Forelimb muscle (tissue), 1 donor: ENCODE measurements at places on chromosomes 7 and 10. TPM values are rescaled to one million over a fixed set of nuclear protein-coding genes. Genes with fewer than 3 reads are reported as not detected.
A peak's percentile ranks its signal among the peaks of the same experiment; 100 is the strongest.

DNA sequence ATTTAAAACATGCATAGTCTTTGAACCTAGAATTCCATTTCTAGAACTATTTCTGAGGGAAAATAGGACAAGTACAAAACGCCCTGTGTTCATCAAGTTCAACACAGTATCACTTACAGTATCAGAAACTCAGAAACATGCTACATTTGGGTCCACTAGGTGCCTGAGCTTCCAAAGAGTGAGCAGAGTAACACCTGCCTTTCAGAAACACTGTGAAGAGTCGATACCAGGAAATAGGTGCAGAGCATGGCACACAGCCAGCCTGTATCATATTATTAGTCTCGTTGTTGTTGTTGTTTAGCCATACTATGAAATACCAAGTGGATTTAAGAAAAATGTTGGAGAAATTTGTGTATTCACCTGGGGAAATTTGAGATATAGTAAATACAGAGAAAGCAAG, 392.1 kb upstream of the MGMT start:
- DNase-seq = no peak

DNA sequence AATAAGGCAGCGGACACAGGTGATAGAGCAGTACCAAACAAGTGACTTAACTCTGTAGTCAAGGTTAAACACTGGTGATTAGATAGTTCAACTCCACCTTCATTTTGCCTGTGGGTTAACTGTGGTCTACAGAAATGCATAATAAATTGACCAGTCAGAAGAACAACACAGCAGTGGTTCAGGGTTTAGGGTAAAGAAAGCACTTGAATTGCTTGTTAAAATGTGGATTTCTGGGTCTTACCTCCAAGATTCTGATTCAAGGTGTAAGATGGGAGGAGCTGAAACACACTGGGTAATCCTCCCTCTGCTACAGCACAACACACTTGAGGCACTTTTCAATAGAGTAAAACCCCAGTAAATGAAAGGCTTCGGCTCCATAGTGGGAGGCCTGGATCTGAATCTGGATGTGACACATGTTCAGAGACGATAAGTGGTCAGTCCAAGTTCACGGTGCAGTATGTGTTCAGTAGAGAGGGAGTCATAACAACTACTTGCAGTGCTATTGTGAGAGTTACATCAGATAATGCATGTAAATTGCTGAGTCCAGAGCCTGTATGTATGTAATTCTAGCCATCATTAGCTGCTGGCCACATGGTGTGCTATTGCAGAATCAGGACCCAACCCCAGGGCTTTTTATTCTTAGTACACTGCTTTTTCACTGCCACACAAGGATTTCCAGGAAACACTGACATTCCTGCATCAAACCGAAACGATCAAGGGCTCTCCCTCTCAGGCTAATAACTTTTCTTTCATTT, 141.7 kb downstream of the SORCS1 start:
- no peak for DNase-seq

DNA sequence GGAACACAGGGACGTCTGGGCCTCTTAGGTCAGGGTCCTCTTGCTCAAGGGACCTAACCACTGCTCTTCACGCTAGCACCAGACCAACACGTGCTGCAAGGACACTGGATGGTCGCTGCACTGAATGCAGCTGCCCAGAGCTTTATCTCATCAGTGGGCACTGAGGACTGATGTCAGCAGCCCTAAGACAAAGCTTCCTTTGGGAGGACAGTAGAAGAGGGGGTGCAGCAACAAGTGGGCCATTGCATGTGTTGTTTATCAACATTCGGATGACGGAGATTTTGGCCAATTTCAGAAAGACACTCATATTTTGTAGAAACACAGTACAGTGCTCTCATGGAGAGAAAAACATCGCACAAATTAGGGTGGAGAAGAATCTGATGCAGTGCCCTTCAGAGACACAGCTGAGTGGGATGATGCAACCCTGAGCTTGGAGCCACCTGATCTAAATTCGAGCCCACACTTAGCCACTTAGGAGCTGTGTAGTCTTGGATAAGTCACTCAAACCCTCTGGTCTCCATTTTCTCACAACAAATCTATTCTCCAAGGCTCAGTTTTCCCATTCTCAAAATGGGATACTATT, 1.7 kb downstream of the OPALIN start:
- DNase-seq = no peak

Gene OPALIN
- polyA plus RNA-seq = not detected

DNA sequence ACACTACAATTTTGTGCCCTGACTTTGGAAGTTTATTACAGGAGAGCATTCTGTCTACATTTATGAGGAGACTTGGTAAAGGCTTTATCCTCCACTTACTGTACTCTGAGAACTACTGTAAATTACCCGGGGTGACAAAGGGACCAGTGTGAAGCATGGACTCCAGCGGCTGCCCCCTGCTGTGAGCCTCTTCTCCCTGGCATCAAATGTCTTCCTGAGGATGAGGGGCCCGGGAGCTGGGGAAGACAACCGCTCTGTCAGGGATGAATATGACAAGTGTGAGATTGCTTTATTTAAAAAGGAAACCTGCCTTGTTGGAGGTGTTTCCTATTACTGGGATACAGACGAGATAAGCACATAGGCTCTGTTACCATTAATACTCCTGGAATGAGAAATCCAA, 714.8 kb downstream of the CCSER2 start:
- no peak for DNase-seq

Gene CXCL12
- 206 TPM for polyA plus RNA-seq

DNA sequence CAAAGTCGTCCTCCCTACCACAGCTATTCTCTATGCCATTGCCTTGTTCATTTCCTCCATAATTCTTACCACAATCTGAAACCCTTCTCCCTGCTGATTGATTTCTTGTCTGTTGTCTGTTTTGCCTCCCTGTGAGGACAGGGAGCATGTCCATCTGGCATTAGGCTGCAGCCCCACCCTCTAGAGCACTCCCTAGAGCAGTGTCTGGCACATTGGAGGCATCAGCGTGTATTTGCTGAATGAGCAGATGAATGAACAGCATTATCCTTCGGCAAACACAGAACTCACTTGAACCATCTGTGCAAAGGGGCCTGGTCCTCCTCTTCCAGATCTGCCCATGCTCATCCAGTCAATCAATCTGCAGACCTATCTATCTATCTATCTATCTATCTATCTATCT, 5.1 kb upstream of the DMBT1 start:
- DNase-seq = no peak

Gene ZNF92
- 8.6 TPM for polyA plus RNA-seq

- DNase-seq = no peak
These were observed 34.8 kb upstream of the SDK1 start for GRCh38 chr7:3266240-3266639.

DNA sequence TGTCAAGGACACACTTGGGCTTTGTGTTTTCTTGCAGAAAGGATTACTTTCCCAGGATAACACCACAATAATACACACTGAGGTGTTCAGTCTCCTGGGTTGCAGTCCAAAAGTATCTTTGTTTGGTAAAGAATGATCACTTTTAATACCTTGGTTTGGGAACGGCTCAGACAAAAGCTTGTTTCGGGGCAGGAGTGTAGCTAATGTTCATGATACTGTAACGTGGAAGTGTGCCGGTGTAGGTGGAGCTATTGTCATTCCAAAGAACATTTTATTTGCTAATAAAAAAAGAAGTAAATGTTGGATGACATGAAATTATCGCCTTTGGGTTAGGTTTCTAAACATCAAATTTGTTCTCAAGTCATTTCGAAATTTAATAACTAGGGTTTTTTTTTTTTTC, 1.2 kb downstream of the EIF4H start:
- no peak for DNase-seq

DNA sequence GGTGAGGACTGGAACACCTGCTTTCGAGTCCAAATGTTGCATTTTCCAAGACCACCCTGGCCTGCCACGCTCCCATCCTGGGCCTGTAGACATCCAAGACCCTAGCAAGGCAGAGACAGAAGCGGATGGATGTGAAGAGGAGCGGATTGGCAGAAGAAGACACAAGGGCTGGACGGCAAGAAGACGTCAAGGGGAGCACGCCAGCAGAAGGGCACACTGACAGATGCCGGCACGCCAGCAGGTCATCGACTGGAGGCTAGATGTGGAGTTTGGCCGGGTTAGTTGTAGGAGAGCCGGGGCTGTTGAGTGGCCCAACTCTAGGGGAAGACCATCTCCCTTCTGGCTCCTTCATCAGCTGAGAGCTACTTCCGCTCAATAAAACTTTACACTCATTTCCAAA, 251.6 kb downstream of the ZWINT start:
- no peak for DNase-seq

GRCh38 chr7:105257338-105257737, 131.4 kb downstream of the SRPK2 start:
- DNase-seq = no peak

DNA sequence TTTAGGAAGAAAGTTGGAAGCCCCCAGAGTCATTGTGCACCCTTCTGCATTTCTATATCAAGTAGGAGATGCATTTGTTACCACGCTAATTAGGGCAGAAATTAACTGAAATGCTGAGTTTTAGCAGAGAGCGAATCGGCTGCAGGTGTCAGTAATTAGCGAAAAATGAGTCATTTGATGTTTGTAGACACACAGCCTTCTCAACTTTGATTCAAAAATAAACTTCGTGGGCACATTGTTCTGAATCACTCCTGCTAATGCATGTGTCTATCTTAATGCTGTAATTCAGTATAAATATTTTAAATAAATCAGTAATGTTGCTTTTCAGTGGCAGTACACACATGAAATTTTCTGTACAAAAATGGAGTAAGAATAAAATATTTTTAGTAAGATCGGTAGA, 109.5 kb upstream of the CARD11 start:
- no peak for DNase-seq

Gene CALML5
- polyA plus RNA-seq = not detected

GRCh38 chr10:83617692-83618545, 521.4 kb upstream of the GHITM start:
- DNase-seq = no peak

Gene HMX2
- not detected for polyA plus RNA-seq

GRCh38 chr10:48880016-48880705, 59.5 kb downstream of the LRRC18 start:
- DNase-seq = no peak

DNA sequence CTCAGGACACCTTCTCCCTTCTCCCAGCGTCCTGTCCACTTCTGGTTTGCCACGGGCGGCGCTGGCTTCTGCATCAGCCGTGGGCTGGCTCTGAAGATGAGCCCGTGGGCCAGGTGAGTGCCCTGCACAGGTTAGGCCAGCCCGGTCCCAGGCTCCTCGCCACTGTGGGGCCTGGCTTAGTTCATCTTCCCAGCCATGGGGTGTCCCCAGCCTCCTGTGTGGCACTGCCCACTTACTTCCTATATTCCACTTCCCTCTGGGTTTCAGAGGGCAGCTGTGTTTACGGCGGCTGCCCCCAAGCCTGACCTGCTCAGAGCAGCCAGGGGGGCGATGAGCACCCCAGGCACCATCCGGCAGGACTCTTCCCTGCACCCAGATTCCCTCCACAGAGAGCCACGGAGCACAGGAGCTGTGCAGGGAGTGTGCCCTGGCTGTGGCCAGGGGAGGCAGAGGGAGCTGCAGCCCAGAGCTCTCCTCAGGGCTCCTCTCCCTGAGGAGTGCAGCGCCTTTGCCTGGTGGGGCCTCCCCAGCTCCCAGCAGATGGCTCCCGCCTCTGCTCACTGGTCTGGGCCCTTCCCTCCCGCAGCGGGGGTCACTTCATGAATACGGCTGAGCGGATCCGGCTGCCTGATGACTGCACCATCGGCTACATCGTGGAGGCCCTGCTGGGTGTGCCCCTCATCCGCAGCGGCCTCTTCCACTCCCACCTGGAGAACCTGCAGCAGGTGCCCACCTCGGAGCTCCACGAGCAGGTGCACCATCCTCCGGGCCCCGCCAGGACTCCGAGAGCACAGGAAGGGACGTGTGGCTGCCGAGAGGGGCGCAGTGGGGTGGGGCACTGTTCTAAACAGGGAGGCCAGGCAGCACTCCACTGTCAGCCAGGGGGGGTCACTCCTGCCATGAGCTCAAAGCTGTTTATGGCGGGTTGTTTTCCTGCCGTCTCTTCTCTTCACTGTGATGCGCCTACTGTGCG, 6.4 kb downstream of the LFNG start:
- no peak for DNase-seq

GRCh38 chr7:93055543-93056107, 62.2 kb downstream of the SAMD9 start:
- DNase-seq = peak; percentile 19

DNA sequence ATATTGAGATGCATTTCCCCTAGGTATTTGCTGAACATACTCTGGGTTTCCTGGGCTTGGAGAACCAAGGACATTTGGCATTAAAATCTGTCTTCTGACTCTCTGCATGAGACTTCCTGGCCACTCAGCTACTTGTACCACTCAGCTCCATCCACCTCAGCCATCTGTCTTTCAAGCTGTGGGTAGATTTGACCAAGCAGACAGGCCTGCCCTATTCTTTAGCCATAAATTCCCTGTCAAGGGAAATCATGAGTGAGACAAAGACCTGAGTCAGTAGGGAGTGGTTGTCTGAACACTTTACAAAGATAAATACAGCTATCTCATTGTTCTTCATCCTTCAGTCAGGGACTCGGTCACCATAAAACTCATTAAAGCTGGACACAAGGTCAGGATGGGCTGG, 399.1 kb downstream of the GPAM start:
- DNase-seq = no peak

- no peak for DNase-seq
These were observed 1004.9 kb downstream of the KCNMA1 start for GRCh38 chr10:76632767-76633051.

DNA sequence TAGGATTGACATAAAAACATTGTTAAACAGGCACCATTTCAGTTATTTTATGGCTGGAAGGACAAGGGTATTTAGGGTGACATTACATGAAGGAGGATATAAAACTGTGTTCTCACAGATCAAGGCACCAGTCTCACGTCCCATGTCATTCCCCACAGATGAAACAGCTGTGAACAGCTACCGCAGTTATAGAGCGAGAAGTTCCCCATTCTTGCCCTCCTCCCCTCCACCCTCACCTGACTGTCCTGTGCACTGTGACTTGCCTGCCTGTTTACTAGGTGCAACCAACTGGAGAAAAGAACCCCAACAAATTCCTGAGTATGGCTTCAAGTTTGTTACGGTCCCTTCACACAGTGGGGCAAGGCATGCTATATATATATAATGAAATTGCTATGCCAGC, 141.6 kb downstream of the SND1 start:
- no peak for DNase-seq

DNA sequence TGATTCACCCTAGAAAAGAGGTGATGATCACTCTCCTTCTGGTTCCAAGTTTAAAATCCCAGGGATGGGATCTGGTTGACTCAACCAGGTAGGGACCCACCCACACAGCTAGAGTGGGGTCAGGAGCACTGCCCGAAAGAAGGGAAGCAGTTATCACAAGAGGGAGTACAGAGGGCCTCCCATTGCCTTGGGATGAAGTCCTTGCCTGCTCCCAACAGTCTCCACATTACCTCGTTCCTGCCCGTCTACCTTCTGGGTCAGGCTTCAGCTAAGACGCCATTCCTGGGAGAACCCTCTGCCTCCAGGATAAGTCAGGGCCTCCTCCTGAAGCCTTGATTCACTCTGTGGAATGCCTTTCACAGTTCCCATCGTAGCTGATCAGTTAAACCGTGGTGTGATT, 23.8 kb downstream of the ZMIZ2 start:
- no peak for DNase-seq

GRCh38 chr10:112145263-112145662, 38.3 kb downstream of the GPAM start:
- no peak for DNase-seq

Gene PWWP2B
- 13.0 TPM for polyA plus RNA-seq

Gene JAKMIP3
- 0.57 TPM for polyA plus RNA-seq

Gene ITIH5
- 47.8 TPM for polyA plus RNA-seq

- DNase-seq = no peak
These were observed 37.8 kb downstream of the DKK1 start for GRCh38 chr10:52351914-52352330.
